ENCODE measurements at places on chromosomes 2 and 18. TPM values are rescaled to one million over a fixed set of nuclear protein-coding genes. Genes with fewer than 3 reads are reported as not detected.
A peak's percentile ranks its signal among the peaks of the same experiment; 100 is the strongest.

The PDE11A gene
- polyA plus RNA-seq, result 1.2 TPM

The ZAP70 gene
- 15.9 TPM for polyA plus RNA-seq

The HOXD12 gene
- polyA plus RNA-seq, result not detected

The TDRD15 gene
- polyA plus RNA-seq, result 0.01 TPM

DNA sequence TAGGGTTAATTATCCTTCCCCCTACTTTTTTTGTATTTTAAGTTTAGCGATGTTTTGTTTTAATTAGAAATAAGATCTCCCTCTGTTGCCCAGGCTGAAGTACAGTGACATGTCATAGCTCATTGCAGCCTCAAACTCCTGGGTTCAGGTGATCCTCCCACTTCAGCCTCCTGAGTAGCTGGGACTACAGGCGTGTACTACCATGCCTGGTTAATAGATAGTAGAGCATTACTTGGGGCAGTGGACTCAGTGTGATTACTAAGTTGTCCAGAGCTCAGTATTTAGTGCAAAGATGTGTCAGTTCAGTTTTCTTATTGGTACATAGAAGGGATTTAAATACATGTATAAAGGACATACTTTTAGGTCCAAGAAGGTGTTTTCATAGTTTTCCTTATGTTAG, 9.5 kb upstream of the ADGRF3 start:
- H3K4me3 ChIP-seq, result no peak overlapping the region
- H3K27ac ChIP-seq, result no peak overlapping the region
- DNase-seq, result no peak
- H3K27me3 ChIP-seq, result no peaks in the 10 kb centered on the region

GRCh38 chr18:62766266-62766665, 50.9 kb downstream of the PHLPP1 start:
- H3K4me3 ChIP-seq, result no peak overlapping the region
- DNase-seq, result no peak
- H3K36me3 ChIP-seq, result no peaks in the 10 kb centered on the region
- H3K27ac ChIP-seq, result no peak overlapping the region
- H3K27me3 ChIP-seq, result no peaks in the 10 kb centered on the region
- H3K4me1 ChIP-seq, result no peaks in the 10 kb centered on the region

- H3K36me3 ChIP-seq, result no peaks in the 10 kb centered on the region
- no peaks in the 10 kb centered on the region for H3K4me1 ChIP-seq
- no peaks in the 10 kb centered on the region for H3K27me3 ChIP-seq
- H3K27ac ChIP-seq, result no peak overlapping the region
Measured at GRCh38 chr2:213266421-213266820, 17.8 kb upstream of the SPAG16 start.

GRCh38 chr2:134421556-134422328, 167.9 kb downstream of the MGAT5 start:
- no peak overlapping the region for H3K4me3 ChIP-seq
- no peak for DNase-seq
- H3K36me3 ChIP-seq, result peaks cover 5% of the 10 kb centered on the region
- H3K27ac ChIP-seq, result no peak overlapping the region

DNA sequence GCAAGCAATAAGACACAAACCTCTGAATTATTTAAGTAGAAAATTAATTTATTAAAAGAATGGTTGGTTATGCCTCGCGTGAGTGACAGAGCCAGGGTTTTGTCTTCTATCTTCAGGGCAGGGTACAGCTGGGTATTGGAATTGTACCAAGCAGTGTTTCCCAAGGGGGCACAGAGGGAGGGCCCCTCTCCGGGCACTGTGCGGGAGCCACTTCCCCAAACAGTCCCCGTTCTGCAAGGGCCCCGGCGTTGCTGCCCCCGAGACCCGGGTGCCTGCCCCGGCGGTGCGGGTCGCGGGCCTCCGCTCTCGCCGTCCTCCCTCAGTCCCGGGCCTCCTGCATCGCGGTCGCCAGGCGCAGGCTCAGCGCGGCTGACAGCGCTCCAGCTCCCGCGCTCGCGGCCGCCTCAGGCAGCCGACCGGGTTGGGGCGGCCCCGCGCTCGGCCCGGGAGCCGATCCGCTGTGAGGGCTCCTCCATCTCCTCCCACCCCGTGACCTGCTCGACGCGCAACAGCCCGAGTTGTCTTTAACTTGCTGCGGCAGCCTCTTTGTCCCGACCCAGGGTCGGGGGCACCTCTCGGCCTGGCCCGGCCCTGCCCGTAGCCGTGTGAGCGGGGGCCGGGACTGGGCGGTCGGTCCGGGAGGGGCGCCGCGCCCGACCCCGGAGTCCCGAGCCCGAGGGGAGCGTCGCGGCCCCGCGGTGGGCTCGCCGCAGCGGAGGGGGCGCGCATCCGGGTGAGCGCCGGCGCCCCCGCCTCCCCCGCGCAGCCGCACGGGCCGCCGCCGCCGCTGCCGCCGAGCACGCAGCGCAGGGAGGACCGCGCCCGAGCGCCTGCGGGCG, 620 bp upstream of the GALNT1 start:
- H3K36me3 ChIP-seq, result no peaks in the 10 kb centered on the region
- peak overlapping the region; percentile 71 for H3K4me3 ChIP-seq
- peaks cover 22% of the 10 kb centered on the region for H3K4me1 ChIP-seq

GRCh38 chr2:147364597-147364996, 480.2 kb upstream of the ACVR2A start:
- H3K4me3 ChIP-seq, result no peak overlapping the region
- peak; percentile 70 for DNase-seq
- H3K27ac ChIP-seq, result no peak overlapping the region

GRCh38 chr18:980586-980985, 75.9 kb downstream of the ADCYAP1 start:
- no peaks in the 10 kb centered on the region for H3K27me3 ChIP-seq
- H3K27ac ChIP-seq, result no peak overlapping the region
- no peak for DNase-seq
- no peak overlapping the region for H3K4me3 ChIP-seq
- H3K4me1 ChIP-seq, result no peaks in the 10 kb centered on the region
- H3K36me3 ChIP-seq, result no peaks in the 10 kb centered on the region

DNA sequence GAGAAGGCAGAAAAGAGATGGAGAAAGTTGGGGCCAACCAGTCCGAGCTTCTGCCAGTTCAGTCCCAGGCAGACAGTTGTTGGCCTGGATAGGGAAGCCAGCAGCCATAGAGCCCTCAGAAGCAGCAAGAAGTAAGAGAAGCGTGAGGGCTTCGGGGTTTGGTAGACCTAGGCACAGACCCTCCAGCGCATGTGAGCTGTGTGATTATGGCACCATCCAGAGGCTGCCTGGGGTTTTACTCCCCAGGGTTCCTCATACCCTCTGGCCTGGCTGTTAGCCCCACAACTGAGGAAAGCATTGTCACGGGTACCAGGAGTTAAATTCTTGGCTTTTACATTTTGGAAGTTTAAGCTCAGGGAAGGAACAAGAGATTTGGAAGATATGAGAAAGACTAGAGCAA, 93.7 kb upstream of the RAB6C start:
- no peak overlapping the region for H3K4me3 ChIP-seq
- peaks cover 7% of the 10 kb centered on the region for H3K27me3 ChIP-seq
- H3K36me3 ChIP-seq, result no peaks in the 10 kb centered on the region
- no peak overlapping the region for H3K27ac ChIP-seq

Data from small intestine (tissue), 16 donors.